Right kidney (tissue), 9 donors: ENCODE measurements at places on chromosomes 6 and 20.

DNA sequence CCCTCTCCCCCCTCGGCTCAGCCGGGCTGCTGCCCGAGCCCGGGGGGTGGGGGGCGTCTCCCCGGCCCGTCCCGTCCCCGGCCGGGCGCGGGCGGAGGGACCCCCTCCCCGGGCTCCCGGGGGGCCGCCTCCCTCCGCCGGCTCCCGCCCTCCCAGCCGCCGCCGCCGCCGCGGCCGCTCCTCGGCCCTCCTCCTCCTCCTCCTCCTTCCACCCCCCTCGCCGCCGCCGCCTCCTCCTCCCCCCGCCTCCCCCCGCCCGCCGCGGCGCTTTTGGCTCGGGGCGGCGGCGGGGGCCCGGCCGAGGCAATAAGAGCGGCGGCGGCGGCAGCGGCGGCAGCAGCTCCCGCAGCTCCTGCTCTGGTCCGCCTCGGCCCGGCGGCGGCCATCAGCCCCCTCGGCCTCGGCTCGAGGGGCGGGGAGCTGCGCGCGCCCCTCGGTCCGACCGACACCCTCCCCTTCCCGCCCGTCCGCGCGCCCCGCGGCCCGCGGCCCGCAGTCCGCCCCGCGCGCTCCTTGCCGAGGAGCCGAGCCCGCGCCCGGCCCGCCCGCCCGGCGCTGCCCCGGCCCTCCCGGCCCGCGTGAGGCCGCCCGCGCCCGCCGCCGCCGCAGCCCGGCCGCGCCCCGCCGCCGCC lies 38.7 kb downstream of the GNAS start:
- DNase-seq, result no peak

DNA sequence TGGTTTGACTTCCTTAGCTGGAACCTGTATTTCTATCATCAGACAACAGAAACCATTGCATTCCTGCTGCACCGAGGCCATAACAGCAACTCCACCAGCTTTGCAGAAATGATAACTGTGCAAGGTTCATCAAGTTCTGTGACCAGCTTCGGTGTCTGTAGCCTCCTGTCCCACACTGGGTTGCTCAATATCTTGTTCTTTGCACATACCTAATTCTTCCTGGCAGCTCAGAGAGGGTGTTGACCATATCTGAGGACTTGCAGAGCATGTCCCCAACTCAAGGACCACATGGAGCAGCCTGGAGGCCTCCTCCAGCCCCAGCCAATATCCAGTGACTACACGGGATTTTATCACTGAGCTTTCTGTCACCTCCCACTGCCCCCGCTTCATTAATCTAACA lies 59.3 kb upstream of the SCAF8 start:
- no peak for DNase-seq

DNA sequence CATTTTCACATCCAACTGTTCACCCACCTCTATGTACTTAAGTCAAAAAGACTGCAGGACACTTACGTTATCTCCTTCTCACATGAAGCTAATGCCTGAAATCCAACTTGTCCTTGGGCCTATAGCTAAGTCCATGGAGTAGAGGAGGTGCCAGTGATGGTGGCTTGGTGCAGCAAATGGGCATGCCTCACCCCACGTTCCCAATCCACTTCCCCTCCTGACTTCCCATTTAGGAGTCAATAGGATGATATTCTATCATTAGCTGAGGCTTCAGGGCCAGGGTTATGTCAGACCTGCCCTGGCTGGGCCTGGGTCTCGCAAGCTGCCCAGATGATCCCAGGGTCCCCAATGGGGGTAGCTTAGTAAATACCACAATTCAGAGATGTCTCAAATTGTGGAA lies 410.4 kb downstream of the MAFB start:
- no peak for DNase-seq

- no peak for DNase-seq
Observed at GRCh38 chr6:148443798-148444560, 101.3 kb downstream of the SASH1 start.

GRCh38 chr6:44567406-44567805 lies 179.9 kb downstream of the CDC5L start:
- DNase-seq, result no peak

- no peak for DNase-seq
Observed at GRCh38 chr6:108904741-108905140, 56.5 kb downstream of the ARMC2 start.

- DNase-seq, result no peak
Observed at GRCh38 chr6:52546192-52546591, 30.7 kb downstream of the TRAM2 start.

- no peak for DNase-seq
Observed at GRCh38 chr6:106133040-106133439, 46.9 kb downstream of the PRDM1 start.
